Stomach (tissue), 19 donors: ENCODE measurements at places on chromosomes 7 and 10.

DNA sequence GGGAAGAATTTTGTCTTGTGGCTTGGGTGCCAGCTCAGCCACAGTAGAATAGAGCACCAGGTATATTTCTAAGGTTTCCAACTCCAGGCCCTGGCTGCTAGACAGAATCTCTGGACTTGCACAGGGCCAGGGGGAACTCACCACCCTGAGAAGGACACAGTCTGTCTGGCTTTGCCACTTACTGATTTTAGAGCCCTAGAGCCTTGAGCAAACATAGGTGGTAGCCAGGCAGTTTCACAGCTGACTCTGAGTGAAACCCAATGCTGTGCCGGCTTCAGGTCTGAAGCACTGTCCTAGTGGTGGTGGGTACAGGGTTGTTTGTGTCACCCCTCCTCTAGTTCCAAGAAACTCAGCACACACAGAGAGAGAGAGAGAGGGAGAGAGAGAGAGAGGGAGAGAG lies 81.6 kb downstream of the TES start:
- no peak for DNase-seq

DNA sequence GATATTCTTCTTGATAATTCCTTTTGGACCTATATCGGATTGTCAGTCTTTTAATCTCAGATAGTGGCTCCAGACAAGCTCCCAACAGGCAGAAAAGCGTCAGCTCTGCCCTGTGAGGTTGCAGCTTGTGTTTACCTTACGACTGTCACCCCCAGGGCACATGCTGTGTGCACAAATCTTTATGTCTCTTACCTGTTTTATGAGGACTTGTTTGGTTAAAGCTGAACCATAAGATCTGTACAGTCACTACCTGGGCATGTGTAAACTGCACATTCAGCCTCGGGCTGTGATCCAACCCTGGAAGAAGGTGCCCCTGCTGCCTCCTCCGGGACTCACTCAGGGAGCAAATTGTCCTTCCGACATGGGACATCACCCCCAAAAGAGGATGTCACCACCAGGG lies 119.8 kb downstream of the GALNT17 start:
- no peak for DNase-seq

- DNase-seq = no peak
Observed at GRCh38 chr10:24256619-24257107, 47.7 kb downstream of the KIAA1217 start.

GRCh38 chr7:44291066-44291732 lies 34.2 kb downstream of the CAMK2B start:
- peak; percentile 84 for DNase-seq

DNA sequence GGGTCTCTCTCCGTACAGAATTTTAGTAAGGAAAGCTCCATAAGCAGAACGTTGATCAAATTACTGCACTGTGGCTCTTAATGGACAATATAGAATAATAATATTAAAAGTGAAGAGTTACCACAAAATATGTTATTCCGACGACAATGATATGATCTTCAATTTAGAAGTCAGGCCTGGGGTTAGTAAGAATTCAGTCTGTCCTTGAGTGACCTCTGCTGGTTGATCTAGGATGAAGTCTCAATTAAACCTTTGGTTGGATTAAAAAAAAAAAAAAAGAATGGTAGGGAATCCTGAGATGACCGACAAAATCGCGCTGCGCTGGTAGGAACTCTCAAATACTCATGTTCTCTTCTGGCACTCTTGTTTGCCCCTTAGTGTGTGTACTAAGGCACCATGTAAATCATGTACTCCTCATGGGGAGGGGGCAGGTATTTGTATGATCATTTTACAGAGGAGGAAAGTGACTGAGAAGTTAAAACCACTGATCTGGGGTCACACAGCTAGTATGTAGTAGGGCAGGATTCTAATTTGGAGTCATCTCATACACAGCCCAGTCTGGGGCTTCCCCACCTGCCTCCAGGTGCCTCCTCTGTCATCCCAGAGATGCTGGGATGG lies 161.3 kb upstream of the NPVF start:
- DNase-seq = peak; percentile 87

DNA sequence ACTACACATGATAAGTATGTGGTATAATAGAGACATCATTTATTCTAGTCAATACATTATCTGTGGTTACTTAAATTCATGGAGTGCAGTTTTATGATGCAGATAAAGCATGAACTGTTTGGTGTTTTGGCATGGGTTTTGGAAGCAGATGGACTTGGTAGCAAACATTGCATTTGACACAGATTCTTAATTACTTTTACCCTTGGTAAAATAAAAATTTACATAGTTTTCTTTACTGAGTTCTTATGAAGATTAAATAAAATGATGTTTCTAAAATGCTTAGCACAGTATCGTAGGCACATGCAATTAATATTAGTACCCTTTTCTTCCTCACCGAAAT lies 92.0 kb downstream of the ABCA13 start:
- DNase-seq = no peak

DNA sequence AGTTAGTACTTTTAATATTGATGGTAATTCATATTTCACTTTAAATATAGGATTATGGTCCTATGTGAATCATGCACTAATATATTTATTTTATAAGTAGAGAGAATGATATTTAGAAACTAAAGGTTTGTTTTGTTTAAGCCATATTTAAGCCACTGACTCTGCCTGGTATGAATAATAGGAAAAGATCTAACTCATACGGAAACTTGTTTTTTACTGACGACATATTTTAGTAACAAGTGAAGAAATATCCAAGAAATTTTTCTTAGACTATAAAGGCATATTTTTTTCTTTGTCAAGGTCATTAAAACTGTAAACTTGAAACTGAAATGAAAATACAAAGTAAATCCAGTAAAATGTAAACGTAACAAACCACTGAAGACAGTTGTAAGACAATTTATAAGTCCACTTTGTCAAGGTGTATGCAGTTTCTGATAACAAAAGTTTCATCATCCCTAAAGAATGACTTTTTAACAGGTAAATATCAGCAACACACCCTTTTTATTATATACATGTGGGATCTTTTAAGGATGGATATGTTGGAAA lies 147.1 kb downstream of the PHF14 start:
- no peak for DNase-seq

- peak; percentile 29 for DNase-seq
Observed at GRCh38 chr10:29918623-29919400, 140.6 kb downstream of the JCAD start.

GRCh38 chr7:154906736-154907355 lies 96.1 kb downstream of the PAXIP1 start:
- DNase-seq = no peak

- DNase-seq = peak; percentile 49
Observed at GRCh38 chr10:122112021-122112616, 123.2 kb downstream of the TACC2 start.
